ENCODE measurements at places on chromosomes 6 and 20.

- no peak for DNase-seq
These were observed 542.9 kb upstream of the IMPG1 start for GRCh38 chr6:76615395-76615794.

DNA sequence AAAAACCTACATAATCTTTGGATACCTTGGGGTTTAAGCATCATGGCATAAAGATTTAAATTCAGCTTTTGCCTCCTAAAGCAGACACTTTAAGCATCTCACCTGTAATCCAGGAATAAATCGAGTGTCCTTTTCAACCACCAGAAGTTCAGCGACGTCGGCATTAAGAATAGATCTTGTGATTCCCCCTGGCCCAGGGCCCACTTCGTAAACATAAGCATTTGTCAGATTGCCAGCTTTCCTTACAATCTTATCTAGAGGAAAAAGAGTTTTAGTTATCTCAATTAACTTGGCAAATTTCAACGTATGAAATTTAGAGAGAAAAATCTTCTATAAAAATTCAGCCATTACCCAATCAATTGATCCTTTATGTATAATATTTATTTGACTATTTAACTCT, 3.2 kb downstream of the TFB1M start:
- DNase-seq: no peak

GRCh38 chr6:53795702-53796450, 1.1 kb downstream of the LRRC1 start:
- no peak for DNase-seq

- no peak for DNase-seq
These were observed 6.1 kb downstream of the UBD start for GRCh38 chr6:29553268-29554057.

GRCh38 chr6:64732888-64733287, 974.1 kb downstream of the EYS start:
- no peak for DNase-seq

- DNase-seq: no peak
These were observed 111.8 kb downstream of the EDN3 start for GRCh38 chr20:59412181-59412580.

- DNase-seq: no peak
These were observed 4.4 kb upstream of the PRDM1 start for GRCh38 chr6:106081715-106082114.

DNA sequence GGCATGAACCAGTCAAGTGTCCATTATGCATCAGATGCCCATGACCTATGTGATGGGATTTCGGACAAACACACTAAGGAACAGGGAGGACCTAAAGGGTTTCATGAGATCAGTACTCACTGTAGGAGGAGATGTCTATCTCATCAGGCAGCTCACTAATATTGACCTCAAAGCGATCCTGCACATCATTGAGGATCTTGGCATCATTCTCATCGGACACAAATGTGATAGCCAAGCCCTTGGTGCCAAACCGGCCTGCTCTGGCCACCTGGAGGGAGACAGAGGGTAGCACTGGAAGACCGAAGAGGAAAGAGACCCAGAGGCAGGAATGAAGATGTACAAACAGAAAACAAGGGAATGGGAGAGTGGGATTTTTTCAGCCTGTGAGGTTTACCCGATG, 1.9 kb downstream of the MCCD1 start:
- no peak for DNase-seq

- no peak for DNase-seq
These were observed 65.5 kb upstream of the SPACA1 start for GRCh38 chr6:87982134-87982533.

- no peak for DNase-seq
These were observed 6.1 kb downstream of the UBE2J1 start for GRCh38 chr6:89346433-89346832.

DNA sequence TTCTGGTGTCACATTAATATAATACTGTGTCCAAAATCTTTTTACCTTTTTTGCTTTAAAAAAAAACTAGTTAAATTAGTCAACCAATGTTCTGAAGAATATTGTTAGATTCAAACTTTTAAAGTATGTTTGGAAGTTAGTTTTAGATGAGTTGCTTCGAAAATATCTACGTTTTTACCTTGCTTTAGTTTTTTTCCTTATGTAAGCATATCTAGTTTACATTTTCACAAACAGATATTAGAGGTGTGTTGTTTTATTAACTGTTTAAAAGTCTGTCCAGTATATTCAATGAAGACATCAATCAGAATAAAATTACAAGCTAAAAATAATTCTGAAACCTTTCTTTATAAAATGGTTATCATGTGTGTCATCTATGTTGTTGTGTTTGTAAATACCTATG, 375.0 kb upstream of the BTBD3 start:
- no peak for DNase-seq

GRCh38 chr20:1734269-1734858, 76.8 kb upstream of the SIRPG start:
- DNase-seq: no peak

DNA sequence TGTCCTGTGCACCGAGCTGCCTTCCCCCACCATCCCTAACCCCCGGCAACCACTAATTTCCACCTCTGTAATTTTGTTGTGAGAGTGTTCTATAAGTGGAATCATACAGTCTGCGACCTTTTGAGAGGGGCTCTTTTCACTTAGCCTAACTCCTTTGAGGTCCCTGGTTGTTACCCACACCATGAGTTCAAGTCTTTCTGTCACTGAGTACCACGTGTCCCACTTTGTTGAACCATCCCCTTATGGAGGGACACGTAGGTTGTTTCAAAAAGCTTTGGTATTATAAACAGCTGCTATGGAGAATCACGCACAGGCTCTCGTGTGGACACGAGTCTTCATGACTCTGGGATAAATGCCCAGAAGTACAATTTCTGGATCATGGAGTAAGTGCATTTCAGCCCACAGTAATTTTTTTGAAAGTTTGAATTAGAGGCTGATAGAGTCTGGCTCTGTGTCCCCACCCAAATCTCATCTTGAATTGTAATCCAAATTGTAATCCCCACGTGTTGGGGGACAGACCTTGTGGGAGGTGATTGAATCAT, 9.5 kb downstream of the FAM209B start:
- DNase-seq: no peak

- DNase-seq: no peak
These were observed 388.8 kb downstream of the RNGTT start for GRCh38 chr6:88574651-88575050.

DNA sequence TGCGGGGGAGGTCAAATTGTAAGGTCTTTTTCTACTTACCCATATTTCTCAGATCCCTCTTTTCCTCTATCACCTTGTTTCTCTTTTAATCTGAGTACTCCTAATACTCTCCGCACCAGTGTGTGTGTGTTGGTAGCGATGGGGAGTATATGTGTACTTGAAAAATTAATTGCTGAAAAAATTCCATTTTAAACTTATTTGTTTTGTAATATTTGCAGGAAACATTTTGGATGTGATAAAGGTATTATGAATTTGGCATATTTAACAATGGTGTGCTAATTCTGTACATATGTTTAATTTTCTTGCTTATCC, 48.1 kb upstream of the MLIP start:
- no peak for DNase-seq

DNA sequence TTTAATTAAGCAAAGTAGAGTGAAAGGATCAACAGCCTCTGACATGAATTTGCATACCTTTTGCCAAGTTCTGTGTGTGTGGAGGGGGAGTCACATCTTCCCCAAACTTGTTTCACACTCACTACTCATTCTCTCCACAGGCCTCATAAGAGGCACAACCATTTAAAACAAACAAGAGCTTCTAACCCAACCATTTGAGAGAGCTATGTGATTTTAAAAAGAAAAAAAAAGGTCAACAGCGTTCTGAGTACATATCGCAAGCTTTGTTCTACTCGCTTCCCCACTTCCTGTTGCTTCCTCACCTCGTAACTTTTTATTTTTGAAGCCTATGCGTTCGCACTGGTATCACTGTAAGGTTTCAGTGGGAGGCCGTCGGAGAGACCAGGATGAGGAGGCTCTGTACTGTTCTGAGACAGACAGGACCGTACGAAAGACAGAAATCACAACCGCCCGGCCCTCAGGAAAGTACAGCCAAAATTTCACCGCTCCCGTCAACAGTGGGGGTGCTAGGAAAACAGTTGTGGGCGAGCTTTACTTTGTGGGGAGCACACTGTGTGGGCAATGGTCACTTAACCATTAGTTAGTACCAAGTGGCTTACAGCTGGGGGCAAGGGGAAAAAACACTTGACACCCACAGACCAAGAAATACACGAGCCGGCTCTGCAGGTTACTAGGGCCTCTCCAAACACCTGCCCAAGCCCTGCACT, 61.3 kb downstream of the TRERF1 start:
- DNase-seq: no peak

- DNase-seq: no peak
These were observed 24.4 kb downstream of the CNR1 start for GRCh38 chr6:88141561-88142296.

DNA sequence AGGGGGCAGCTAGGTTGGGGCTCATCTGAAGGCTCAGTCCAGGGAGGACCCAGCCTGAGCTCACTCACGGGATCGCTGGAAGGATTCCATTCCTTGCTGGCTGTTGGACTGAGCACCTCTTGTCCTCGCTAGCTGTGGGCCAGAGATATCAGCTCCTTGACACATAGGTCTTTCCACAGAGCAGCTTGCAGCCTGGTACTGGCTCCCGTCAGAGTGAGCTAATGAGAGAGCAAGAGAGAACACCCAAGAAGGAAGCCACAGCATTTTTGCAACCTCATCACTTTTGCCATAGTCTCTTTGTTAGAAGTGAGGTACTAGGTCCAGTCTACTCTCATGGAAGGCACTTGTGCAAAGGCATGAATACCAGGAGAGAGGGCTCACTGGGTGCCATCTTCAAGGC, 179.9 kb downstream of the CDC5L start:
- DNase-seq: peak; percentile 26

DNA sequence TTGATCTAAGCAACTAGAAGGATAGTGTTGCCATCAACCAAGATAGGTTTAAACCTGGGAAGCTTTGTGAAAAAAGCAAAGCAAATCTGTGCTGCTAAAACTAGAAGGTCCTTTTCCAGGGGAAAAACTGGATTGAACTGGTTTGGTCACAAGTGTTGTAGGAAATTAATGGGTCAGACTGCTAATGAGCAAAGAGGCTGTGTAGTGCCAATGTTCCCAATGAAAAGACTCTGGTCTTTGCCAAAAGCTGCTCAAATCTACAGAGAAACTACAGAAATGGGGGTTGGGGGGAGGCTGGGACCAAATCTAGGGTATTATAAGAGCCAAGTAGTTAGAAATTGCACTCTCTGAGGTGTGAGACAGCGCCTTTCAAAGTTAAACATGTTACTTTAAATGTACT, 85.0 kb downstream of the PLCG1 start:
- no peak for DNase-seq

DNA sequence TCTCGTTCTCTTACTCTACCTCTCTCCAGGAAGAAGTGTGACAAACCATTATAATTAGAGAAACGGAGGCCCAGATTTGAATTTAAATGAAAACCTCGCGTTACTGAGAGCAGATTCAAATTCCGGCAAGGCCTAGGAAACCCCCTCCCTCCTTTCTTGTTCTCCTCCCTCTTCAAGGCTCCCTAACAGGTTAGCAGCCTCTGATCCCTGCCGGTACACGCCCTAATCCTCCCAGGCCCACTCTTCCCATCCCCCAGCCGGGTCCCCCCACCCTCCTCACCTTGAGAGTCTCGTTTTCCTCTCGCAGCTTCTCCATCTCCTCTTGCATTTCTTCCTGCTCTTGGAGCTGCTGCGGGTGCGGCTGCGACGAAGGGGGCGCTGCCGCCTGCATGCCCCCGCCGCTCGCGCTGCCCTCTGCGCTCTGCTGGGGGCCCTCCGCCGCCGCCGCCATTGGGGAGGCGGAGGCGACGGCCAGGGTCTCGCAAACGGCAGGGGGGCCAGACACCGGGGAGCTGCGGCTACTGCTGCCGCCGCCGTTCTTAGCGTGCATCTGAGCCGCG, 3.8 kb downstream of the MTCL3 start:
- DNase-seq: no peak

GRCh38 chr6:46217671-46218131, 46.9 kb upstream of the ENPP5 start:
- no peak for DNase-seq

GRCh38 chr20:32513031-32513866, 71.9 kb downstream of the NOL4L start:
- DNase-seq: no peak

DNA sequence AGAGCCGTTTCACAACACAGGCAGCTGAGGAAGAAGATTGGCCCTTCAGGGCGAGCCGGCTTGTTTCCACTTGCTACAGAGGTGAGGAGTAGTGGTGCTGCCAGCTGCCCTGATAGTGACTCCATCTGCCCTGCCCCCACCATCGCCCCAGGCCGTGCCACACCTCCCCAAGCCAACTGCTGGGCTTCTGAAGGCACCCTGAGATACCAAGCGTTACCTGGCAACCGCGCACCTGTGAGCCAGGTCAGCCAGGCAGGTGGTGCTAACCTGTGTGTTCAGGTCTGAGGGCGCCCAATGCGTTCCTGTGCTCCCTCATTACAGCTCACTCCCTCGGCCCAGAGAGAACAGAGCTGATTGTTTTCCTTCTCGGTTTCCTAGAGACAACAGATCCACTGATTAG, 299.1 kb upstream of the ID4 start:
- no peak for DNase-seq

DNA sequence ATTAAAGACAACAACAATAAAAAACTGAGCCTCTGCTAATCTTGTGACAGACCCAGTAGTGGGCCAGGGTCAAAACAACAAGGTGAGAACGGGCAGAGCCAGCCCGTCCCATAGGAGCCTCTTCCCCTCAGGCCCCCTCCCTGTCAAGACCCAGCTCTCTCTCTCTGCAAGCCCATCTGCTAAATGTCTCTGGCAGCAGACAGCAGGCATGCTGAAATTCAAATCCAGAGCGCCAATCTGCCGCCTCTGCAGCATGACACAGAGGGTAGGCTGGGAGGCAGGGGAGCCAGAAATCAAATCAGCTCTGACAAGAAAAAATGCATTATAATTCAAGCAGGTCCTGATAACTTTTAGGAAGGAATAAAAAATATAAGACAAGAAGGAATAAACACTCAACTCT, 26.3 kb downstream of the METTL24 start:
- no peak for DNase-seq

GRCh38 chr6:5308066-5308465, 46.8 kb downstream of the FARS2 start:
- no peak for DNase-seq

DNA sequence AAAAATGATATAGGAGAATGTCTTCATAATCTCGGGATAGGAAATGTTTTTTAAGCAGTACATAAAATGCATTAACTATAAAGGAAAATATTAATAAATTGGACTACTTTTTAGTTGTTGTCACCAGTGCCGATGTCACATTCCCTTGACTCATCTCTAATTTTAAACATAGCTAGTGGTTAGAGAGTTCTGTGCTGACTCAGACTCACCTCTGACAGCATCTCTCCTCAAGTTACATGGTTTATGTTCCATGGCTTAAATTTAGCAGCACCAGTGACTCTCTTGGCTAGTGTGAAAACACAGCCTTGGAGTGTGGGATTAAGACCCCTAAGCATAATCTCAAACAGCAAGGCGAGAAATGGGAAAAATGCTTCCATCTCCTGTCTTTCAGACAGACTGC, 311.8 kb upstream of the MMS22L start:
- DNase-seq: no peak

- peak; percentile 65 for DNase-seq
These were observed 909 bp downstream of the CPNE1 start for GRCh38 chr20:35663516-35664465.

All from left forelimb (tissue), 1 donor.